Stimulated activated CD8-positive, alpha-beta memory T cell treated with anti-CD3 and anti-CD28 coated beads, Interleukin-7, amount 100 ng/mL, for 4 hours (primary cell): ENCODE measurements at places on chromosomes 11 and 22.

GRCh38 chr11:40185793-40186192 is 1273.7 kb downstream of the LRRC4C start:
- DNase-seq, result no peak

DNA sequence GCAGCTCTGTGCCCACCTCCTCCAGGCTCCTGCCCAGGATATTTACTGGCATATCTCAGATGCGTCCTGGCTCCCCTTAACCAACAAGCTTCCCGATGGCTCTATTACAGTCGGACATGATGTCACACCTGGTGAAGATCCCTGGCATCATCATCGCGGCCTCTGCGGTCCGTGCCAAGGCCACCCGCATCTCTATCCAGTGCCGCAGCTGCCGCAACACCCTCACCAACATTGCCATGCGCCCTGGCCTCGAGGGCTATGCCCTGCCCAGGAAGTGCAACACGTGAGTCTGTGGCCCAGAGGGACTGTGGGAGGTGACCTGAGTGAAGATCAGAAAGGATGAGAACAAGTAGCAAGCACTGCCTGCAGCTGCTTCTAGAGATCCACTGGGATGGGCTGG is 6.5 kb downstream of the MCM5 start:
- DNase-seq, result no peak

GRCh38 chr11:30729187-30729713 is 143.1 kb upstream of the MPPED2 start:
- no peak for DNase-seq

DNA sequence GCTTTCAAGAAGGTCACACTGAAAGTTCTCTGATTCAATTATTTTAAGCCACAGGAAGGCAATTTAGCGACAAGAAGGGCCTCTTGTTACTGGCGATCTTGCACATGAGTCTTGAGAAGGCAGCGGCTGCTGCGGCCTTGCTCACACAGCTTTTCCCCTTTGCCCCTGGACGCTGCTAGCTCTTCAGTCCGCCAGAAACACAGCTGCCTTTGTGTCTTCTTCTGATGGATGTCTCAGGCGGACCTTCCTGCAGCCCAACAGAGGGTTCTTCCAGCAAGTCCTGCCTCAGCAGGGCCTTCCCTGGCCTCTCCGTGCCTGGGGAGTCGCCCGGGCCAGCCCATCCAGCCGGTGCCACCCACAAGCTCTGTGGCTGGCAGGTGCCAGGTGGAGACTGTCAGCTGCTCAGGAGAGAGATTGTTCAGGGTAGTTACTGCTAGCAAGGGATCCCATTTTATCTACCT is 59.4 kb downstream of the PKNOX2 start:
- DNase-seq, result no peak

GRCh38 chr11:3645552-3645951 is 624 bp downstream of the ART1 start:
- no peak for DNase-seq

DNA sequence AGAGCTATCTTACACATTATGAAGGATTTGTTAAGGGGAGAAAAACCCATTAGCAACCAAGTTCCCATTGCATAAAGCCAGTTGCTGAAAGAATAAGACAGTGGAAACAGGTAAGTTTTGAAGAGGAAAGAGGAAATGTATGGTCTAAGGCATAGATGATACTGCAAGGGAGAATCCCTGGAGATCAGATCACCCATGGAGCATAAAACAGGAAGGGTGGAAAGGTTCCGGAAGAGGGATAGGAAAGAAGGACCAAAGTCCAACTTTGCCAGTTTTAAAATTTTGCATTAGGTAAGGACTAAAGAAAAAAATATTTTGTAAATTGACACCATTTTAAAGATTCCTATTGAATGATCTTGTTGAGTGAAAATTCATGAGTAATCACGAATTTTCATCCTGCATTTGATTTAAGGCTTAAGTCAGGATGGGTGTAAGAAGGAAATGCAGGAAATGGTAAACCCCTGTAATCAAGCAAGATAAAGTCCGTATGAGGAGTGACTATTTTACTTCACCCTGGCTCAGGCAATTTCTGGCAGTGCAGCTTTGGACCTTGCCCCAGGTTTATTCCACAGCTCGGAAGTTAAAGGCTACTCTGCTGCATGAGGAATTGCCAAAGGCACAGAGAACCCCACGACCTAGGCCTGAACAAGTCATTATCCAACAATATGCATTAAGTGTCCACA is 70.9 kb downstream of the CCDC34 start:
- no peak for DNase-seq

- no peak for DNase-seq
Observed at GRCh38 chr11:105907319-105907718, 114.7 kb downstream of the MSANTD4 start.

- no peak for DNase-seq
Observed at GRCh38 chr11:26095340-26095739, 236.6 kb upstream of the ANO3 start.

GRCh38 chr11:60960405-60960804 is 8.4 kb upstream of the SLC15A3 start:
- DNase-seq, result no peak

DNA sequence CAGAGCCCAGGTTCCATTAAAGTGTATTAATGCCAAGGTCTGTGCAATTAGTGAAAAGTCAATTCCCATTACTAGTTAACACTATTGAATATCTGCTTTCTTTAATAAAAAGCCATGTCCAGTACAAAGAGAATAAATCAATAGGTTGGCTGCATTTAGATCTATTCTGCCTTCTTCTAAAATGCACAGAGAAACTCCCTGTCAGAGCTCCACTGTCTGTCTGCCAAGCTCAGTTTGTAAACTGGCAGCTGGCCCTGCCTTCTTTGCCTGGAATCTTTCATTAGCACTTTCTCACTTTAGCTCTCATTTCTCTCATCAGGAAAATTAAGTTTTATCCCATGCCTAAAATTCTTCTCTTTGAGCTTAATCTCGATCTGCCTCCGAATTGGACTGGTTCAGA is 35.6 kb downstream of the ARL14EP start:
- DNase-seq, result no peak

GRCh38 chr22:49703505-49703904 is 124.2 kb downstream of the BRD1 start:
- DNase-seq, result no peak

DNA sequence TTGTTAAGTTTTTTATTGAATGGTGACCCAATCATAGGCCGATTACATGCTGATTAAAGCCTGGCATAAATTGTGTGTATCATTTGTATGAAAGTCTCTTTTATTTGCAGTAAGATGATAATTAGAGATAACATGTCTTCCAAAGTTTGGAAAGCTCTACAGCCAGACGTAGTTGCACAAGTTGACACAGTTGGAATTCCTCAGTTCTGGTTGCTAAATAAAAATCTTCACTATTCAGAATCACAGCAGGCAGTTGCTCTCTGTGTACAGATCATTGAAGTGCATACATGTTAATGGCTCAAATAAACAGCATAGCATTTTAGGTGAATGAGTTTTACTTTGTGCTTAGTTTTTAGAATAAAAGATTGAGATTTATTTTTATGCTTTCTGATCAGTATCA is 69.5 kb downstream of the ARHGAP42 start:
- no peak for DNase-seq

GRCh38 chr22:24564376-24565058 is 8.7 kb downstream of the SNRPD3 start:
- DNase-seq, result no peak

DNA sequence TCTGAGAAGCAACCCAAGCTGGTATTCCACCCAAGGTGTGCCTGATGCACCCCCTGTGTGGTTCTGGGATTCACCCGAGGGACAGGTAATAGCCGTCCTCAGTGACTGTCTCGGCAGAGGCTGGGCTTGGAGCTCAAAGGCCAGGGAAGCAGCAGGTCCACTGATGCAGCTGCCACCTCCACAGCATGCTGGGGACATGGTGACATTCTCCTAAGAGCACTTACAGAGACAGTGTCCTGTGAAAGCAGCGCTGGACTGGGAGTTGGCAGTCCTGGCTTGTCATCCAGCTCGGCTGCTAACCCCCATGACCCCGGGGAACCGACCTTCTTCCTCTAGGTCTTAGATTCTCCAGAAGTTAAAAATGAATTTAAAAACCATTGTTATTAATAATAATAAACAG is 72.8 kb downstream of the RPUSD4 start:
- DNase-seq, result no peak

DNA sequence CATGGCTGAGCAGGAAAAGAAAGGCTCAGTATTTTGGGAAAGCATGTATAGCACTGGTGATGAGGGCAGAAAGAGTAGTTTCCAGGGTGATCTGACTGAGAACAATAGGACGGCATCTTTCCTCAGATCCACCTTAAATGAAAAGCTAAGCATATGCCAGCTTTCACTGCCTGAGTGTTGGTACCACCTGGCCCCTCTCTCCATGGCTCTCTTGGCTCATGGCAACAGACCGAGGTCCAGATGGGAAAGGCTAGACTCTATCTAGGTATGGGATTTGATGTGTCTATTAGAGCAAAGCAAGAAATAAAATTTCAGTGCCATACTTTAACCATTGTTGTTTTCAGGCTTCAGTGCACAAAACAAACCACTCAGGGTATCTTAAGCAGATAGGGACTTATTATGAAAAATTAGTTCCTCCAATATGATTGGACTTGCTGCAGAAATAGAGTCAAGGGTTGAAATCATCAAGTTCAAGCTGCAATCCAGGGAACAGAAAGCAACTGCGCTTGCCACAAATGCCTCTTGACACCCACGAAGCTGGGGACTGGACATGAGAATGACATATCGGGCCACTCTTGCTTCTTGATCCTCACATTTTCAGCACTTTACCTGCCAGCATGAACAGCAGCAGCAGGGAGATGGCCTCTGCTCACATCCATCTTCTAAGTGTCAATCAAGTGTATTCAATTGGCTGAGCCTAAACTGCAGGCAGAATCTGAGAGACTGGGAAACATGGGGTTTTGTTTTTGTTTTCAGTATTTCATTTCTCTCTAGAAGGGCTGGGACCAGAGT is 64.0 kb upstream of the SNX19 start:
- no peak for DNase-seq

DNA sequence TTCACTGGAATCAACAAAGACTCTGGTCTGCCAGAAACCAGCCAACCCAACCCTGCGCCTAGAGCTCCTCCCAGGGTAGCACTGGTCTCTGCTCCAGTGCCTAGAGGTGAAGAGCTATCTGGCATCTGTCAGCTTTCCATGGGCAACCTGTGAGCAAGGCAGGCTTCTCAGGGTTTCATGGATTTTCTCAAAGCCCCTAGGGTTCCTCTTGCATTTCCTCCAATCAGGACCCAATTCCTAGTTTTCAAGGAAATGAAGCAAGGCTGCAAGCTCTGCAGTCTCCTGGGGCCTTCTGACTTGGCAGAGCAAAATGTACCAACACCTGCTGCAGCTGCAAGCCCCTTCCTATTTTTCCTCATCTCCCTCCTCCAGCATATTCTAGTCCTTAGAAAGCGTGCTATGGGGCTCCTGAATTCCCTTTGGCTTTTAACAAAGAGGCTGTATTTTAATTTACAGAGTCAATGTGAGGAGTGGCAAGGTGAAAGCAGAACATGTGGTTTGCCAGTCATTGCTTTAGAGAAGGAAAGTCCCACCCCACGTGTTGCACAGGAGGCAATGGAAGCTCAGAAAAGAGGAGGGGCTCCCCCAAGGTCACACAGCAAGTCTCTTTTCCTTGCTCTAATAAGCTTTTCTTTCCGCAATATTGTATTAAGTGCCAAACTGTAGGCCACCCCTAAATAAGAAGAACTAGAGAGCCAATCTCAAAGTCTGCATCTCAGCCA is 33.0 kb upstream of the RIC3 start:
- DNase-seq, result no peak

DNA sequence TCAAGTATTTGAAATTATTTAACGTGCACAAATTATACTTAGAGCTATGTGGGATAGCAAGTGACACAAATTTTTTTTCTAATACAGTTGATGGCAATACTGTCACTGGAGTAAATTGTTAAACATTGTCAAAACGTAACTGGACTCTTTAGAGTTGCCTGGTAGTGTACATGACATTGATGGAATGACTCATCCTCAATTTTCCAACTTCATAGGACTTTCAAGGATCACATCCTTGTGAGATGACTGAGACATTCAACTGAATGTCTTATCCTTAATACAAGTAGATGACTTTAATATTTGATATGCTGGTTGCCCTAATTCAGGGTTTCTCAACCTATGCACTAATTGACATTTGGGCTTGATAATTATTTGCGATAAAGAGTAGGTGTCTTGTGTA is 310.0 kb downstream of the SWAP70 start:
- no peak for DNase-seq

DNA sequence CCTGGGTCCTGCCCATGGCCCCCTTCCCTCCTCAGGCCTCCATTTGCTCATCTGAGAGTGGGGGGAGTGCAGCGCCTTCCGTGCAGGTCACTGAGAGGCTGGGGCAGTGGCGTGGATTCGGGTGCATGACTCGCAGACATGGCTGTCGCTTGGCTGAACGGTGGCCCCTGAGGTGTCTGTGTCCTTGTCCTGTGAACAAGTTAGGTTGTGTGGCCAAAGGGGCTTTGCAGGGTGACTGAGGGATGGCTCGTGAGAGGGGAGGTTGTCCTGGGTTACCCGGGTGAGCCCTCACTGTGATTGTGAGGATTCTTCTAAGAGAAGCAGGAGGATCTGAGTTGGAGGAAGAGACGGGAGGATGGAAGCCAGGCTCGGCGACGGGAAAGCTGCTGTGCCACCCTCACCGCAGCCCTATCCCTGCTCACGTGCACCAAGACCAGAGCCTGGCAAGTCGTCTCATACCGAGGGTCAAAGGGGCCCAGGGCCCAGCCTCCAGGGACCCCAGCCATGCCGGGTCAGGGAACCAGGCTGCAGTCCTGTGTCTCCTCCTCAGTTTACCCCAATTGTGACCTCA is 79.1 kb downstream of the KCNQ1 start:
- no peak for DNase-seq
